ENCODE measurements at places on chromosomes 1 and 21.
A peak's percentile ranks its signal among the peaks of the same experiment; 100 is the strongest.

- no peak for DNase-seq
These were observed 4.4 kb downstream of the CITED4 start for GRCh38 chr1:40857737-40858136.

DNA sequence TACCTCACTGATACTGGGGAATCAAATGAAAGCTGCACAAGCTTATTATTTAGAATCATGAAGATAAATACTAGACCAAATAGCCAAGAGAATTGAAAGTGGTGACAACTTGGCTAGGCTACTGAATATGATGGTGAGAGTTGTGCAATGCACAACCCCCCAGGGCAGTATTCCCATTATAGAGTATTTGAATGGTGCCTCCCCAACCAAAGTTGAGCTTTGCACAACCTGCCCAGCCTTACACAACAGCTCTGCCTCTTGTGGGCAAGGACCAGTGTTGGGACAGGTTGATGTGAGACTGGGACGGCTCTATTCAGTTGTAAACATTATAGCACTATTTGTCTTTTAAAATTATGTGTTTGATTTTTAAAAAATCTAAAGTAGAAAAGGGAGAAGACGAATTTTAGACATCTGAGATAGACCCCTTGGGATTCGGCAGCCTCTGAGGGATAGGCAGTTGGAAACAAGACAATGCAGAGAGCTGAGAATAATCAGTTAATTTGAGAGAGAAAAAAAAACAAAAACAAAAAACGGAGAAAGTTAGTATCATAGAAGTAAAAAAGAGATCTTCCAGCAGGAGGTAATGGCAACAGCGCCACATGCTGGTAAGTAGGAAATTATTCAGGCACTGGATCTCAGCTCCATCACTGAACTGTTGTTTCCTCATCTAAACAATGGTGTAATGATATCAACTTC, 91.0 kb upstream of the KCNA3 start:
- peak; percentile 17 for DNase-seq

- peak; percentile 71 for DNase-seq
These were observed at the start of gene RAVER2 for GRCh38 chr1:64744492-64745180. RAVER2 (plus strand) TSS chr1:64745075; CDS start chr1:64745173, 98 bp downstream.

- no peak for DNase-seq
These were observed 23.4 kb downstream of the SAMSN1 start for GRCh38 chr21:14522736-14523135.

DNA sequence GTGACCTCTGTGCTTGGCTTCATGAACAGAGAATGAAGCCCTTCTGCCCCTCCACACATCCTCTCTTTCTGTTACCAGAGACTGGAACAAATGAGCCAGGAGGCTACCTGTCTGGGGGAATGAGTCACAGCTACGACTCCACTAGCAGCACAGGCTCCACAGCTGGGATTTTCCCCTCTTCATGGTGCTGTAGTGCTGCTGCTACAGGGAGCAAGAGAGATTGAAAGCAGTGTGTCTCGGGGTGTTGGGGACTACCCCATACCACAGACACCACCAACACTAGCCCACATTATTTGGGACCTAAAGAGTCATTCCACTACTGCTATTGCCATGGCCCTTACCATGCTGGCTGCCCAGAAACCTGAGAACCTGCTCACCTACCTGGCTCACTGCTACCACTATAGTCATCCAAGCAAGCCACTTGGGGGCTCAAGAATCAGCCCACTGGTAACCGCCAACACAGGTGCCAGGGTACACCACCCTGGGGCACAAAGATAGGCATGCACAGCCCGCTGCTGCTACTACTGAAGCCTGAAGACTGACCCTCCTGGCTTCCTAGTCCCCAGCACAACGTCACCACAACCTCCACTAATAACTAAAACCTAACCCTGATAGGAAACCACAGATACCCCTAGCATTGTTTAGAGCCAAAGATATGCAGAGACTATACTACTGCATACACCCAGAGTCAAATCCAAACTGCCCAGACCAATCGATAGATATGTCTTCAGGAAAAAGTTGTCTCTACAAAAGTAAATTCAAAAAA, 17.7 kb downstream of the CD1E start:
- DNase-seq: peak; percentile 28

GRCh38 chr1:29668551-29669157, 432.3 kb downstream of the PTPRU start:
- no peak for DNase-seq

DNA sequence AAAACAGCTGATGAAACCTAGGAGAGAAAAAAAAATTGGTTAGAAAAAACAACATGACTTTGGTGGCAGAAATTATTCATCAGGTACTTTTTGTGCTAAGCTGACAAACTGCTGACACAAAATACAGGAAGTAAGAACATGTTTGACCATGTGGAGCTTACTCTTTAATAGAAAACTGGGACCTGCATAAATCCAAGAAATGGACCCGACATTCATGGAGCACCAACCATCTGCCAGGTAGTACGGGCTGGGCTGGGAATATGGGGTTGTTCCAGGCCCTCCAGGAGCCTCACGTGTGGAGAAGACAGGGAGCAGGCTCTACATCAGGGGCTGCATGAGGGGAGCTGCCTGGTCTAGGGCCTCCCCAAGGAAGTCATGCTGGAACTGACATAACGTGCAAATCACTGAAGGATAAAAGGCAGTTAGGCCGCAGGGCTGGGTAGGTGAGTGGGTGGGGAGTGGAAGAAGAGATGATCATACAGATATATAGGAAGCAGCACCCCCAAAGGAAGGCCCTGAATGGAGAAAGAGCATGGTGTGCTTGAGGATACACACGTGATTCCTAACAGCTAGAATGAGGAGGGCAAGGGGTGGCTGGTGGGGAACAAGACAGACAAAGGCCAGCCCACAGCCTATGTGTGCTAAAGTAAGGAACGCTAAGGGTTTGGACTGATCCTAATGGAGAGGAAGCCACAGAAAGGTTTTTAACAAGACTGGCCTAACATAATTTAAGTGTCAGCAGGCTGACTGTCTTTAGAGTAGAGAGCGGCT, 26.1 kb downstream of the CD58 start:
- peak; percentile 39 for DNase-seq

DNA sequence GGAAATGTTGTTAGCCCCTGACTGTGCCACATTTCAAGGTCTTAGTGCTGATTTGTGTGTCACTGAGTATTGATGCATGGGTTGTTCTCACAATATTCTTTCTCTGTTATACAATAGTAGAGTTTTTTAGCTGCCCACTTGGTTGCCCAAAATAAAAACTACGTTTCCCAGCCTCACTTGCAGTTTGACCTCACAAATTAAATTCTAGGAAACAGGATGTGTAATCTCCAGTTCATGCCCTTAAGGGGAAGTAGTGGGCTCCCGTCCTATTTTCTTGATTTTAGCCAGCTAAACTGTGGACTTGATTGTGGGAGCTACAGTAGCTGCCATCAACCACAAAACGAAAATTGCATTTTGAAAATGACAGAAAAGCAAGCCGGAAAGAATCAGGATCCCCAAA, 27.3 kb upstream of the LAMC1 start:
- DNase-seq: no peak

- peak; percentile 99 for DNase-seq
These were observed 21.1 kb downstream of the ERRFI1 start for GRCh38 chr1:8004803-8005573.

GRCh38 chr21:39196310-39196709, 13.1 kb upstream of the PSMG1 start:
- DNase-seq: no peak

DNA sequence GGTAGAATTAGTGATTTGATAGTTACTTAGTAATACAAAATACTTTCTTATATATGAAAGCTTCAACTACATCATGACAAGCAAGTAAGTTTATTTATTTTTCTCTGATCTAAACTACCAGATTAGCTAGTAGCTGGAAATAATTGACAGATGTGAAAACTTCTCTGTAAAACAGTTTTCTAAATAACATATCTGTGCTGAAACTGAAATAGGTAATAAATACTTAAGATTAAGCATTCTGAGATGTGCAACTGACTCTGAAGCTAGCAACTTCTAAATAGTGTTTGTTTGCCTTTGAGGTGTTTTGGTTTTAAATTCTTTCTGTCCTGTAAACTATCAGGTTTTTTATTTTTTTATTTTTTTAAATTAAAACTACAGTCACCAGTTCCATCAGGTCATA, 18.5 kb upstream of the LHX8 start:
- no peak for DNase-seq

GRCh38 chr1:81808760-81809159, 8.0 kb downstream of the ADGRL2 start:
- DNase-seq: no peak
